ENCODE measurements at places on chromosomes 3 and 15. TPM values are rescaled to one million over a fixed set of nuclear protein-coding genes. Genes with fewer than 3 reads are reported as not detected.
A peak's percentile ranks its signal among the peaks of the same experiment; 100 is the strongest.

SCN5A gene
- total RNA-seq, result 0.68 TPM

IGSF10 gene
- 15.9 TPM for total RNA-seq

EDC3 gene
- 31.9 TPM for total RNA-seq

ZNF860 gene
- total RNA-seq, result 2.6 TPM

PIGB gene
- total RNA-seq, result 9.8 TPM

DNA sequence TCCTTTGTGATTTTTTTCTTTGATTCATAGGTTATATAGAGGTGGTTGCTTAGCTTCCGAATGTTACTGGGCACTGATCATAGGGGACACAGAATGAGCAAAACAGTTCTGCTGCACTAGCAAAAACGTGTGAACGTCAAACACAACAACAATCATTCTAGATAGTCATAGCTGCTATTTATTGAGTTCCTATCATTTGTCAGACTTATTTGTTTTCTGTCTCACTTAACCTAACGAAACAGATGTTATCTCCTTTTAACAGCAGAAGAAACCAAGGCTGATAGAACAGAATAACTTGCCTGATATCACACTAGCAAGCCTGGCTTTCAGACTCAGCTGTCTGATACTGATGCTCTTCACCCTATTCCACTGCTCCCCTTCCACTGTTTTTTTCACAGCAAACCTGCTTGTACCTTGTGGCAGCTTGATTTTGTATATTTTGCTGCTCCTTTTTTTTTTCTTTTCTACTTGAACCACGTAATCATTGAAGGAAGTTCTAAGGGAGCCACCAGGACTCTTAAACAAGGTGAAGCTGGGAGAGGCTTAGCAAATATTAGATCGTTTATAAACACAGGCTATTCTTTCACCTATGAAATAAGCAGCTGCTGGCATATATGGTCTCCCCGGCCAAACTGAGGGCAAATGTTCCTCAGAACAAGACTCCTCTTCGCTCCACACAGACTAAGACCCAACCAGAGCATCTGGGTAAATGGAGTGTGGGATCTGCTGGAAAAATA, 78.8 kb downstream of the MCF2L2 start:
- no peak for DNase-seq

- DNase-seq, result no peak
Observed at GRCh38 chr3:83513051-83513450, 1445.7 kb upstream of the CADM2 start.

GRCh38 chr15:29921130-29921601, 98.9 kb upstream of the TJP1 start:
- no peak for DNase-seq

DNA sequence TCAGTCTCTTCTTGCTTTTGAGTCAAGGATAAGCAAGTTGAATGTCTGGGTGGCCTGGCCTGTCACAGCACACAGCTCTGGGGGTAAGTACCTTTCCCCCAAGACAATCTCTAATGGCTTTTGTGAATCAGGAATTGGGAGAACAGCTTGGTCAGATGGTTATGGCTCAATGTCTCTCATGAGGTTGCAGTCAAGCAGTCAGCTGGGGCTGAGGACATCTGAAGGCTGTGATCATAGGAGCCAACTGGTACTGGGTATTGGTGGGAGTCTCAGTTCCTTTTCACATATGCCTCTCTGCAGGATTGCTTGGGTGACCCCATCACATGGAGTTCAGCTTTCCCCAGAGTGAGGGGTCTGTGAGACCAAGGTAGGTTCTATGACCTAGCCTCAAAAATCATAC, 33.0 kb upstream of the TMEM158 start:
- DNase-seq, result no peak

GRCh38 chr15:73375755-73376305, 7.1 kb upstream of the HCN4 start:
- no peak for DNase-seq

DNA sequence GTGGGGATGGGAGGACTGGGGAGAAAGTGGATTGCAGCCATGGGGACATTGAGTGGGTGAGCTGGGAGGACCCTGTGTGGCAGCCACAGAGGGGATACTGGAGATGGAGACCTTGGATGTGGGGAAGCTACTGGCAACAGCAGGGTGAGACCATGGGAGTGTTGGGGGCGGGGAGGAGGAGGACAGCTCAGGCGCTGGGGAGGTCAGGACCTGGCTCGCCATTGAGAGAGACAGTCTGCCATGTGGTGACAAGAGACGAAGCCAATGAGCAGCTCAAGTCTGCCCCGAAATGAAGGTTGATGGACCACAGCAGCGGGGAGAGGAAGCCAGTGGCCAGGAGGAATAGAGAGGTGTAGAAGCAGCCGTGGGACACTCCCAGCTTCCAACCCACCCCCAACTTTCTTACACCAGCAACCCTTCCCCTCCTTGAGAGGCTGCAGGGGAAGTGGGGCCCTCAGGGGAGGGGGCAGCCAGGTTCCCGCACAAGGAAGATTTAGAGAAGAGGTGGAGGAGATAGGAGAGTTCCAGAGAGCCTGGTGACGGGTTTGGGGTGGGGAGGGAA, 118.1 kb downstream of the ASB7 start:
- DNase-seq, result no peak

DNA sequence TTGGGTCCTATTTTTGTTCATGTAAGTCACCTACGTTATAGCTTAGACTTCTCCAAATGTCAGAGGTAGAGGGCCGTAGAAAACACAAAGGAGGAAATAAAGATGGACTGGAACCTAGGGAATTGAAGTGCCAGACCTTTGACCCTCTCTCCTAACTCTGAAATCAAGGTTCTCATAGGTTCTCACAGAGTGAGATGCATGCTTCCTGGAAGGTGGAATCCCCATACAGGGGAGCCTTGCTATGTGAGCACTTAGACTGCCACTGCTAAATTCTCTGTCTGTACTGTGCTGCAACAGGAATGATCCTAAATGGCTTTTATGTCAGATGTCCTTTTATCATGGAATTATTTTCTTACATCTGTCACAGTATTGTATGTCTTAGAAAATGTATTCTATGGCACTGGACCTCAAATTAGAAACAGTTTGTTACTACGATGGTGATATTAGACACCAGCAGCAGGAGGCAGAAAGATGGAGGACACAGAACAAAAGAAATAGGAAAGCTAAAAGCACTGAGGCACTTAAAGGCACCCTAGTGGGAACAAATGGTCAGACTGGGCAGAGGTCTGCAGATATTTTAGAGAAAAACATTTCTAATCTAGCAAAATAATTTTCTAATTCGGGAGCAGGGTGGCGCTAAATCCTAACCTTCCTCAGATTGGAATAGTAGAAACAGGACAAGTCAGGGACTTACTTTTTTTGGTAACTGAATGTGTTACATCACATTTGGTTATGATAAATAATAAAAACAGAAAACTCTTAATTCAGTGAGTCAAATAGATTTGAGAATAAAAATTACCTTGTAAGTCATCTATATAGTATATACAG, 60.2 kb upstream of the CDAN1 start:
- no peak for DNase-seq

GRCh38 chr15:62900071-62900802, 142.3 kb upstream of the TPM1 start:
- DNase-seq, result no peak

DNA sequence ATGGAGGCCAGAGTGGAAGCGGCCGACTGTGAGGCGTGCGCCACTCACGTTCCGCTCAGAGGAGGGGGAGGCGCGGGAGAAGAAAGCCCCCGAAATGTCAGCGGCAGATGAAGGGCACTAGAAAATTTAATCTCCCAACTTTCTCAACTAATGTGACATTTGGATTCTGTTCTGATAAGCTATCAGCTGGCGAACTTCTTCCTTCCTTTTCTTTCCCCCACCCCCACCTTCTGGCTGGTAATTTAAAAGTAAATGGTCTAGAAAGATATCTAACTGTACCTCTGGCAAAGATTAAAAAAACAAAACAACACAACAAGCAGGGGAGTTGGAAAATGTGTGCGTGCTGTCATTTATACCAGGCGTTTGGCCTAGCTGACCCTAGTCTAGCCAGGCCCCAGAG, 26.4 kb upstream of the TMEM115 start:
- no peak for DNase-seq

DNA sequence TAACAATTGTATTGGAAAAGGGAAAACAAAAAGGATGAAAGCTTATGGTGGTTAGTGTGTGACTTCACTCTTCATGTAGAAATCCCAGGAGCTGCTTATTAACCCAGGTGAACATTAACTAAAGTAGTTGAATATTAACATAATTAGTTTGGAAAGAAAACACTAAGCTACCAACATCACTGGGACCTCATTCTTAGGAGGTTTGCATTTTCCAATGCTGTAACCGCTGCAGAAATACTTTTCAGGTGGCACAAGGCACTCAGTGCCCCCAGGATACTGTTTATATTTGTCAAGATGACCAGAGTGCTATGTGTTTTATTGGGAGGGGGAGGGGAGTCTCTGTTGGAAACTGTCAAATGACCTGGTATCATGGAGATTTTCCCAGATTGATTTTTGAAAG, 25.9 kb upstream of the VILL start:
- DNase-seq, result peak; percentile 67

- DNase-seq, result peak; percentile 8
Observed at GRCh38 chr15:50128266-50128665, 9.2 kb upstream of the ATP8B4 start.

GRCh38 chr3:58200846-58201355, 9.9 kb downstream of the DNASE1L3 start:
- peak; percentile 65 for DNase-seq

- DNase-seq, result no peak
Observed at GRCh38 chr15:99707473-99708270, 25.6 kb downstream of the LYSMD4 start.

DNA sequence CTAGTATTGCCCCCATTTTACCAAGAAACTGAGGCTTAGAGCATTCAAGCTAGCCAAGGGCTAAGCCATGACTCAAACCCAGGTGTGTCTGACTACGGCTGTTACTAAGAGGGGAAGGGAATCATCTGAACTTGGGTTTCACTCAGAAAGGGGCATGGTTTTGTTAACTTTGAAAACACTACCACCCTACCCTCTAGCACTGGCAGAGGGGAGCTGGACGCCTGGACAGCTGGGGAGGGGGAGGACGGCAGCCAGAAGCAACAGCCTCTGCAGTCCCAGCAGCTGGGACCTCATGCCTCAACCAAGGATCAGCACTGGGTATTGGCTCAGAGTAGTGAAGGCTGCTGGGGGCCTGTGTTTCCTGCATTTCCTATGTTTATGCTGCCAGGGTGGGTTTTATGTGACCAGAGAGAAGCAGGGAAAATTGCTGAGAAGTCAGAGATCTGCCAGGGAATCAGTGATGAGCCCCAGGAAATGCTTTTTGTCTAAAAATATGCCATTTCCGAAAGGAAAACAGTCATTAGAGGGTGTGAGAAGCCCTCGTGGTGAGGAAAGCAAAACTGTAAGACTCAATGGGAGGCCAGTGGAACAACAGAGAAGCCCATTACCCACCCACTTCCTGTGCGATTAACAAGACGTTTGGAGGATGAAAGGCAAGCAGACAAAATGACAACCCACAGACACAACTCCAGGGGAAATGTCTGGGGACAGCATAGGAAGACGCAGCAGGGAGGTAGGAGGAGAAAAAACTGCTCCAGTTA, 41.2 kb downstream of the LIPC start:
- peak; percentile 56 for DNase-seq

- DNase-seq, result no peak
Observed at GRCh38 chr3:132231633-132232032, 85.6 kb upstream of the ACP3 start.

DNA sequence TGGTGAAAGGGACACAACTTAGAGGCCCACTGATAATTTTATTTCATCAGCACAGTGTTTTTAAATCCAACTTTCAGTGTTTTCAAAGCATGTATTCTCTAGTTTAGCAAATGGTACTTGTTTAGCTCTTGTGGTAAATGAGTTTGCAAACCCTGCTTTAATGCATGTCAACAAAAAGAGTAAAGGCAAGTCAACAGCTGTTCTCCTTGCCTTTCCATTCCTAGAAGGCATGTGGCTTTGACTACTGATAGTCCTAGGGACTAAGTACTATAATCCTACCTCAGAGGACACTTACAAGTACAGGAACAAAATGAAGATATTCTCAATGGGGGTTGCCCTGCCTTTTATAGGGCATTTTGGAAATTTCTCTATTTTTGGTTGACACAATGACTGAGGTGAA, 13.1 kb downstream of the NPTN start:
- no peak for DNase-seq

DNA sequence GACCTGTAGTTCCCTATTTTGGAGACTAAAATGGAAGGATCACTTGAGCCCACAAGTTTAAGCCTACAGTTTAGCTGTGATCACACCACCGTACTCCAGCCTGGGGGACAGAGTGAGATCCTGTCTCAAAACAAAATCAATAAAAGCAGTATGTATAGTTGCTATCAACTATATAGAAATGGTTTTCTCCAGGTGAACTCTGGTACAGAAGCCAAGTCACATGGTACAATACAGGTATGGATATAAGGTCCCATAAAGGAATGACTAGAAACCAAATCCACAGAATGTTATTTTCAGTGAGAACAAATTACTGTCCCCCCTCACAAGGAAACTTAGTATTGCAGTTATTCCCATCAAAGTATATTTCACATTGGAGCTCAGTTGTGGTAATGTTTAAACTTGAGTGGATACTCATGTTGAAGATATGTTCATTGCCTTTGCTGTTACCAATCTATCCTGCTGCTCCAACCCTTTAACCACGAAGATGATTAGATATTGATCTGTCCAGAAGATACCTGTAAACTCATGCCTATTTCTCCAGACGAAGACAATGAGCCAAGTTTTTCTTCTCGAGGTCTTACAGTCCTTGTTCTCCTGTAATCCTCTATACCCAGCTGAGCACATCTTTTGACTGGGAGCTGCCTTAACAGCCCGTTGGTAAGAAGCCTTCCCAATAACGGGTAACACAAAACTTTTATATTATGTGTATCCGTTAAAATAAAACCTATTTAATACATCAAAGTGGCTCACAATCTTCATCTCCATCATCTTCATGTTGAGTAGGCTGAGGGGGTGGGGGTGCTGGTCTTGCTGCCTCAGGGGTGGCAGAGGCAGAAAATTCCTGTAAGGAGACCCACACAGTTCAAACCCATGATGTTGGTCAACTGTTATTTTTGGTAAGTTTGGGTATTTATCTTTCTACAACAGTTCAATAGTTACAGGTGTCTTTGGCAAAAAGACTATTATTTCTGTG, 24.6 kb downstream of the TRA2B start:
- no peak for DNase-seq

DNA sequence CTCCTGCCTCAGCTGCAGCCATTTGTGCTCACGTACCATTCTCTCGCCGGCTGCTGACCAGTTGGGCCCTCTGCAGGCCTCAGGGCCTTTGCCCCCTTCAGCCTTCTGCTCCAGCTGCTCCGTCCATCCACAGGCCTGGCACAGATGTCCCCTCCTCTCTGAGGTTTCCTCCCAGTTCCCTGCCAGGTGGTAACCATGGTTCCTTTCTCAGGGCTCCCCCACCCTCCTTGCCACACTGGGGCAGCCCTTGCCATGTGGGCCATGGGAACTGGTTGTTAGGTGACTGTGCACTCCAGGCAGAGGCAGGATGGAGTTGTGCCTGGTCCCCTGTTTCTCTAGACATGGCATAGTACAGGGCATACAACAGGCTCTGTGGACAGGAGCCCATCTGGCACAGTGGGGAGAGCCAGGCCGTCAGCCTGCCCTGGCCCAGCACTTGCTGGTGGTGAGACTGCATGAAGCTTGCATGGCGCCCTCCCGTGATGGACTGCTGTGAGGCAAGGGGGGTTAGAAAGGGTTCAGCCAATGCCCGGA, 148.9 kb downstream of the DNAJB8 start:
- no peak for DNase-seq
